ENCODE measurements at places on chromosomes 7 and 10. TPM values are rescaled to one million over a fixed set of nuclear protein-coding genes. Genes with fewer than 3 reads are reported as not detected.
A peak's percentile ranks its signal among the peaks of the same experiment; 100 is the strongest.

Gene GFRA1
- total RNA-seq = 4.6 TPM

DNA sequence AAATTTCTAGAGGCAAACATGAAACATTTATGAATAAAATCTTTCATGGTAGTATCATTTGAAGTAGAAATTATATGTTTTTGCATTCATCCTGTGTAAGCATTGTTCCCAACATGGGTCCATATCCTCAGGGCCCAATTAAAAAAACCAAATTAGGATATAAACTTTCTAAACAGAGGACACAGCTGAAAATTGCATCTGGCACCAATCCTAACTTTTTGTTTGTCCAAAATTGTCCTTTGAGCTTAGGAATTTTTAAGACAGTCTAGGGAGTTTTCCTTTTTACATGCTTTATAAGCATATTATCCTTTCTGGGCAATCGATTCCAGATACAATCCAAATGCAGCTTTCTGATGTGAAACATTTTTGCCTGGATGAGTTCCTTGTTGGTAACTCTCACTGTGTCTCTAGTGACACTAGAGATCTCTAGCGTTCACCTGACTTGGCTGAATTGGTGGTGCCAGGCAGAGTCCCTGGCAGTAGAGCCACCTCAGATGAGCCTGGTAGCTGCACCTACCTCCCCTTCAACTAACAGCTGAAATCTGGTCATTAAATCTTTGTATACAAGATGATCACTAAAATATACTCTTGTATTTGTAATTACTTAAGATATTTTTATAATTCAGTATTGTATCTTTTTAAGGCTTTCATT is 137.6 kb upstream of the SAMD8 start:
- peak; percentile 41 for DNase-seq
- H3K27ac ChIP-seq = no peak overlapping the region
- peaks cover 19% of the 10 kb centered on the region for H3K4me1 ChIP-seq
- H3K36me3 ChIP-seq = no peaks in the 10 kb centered on the region

DNA sequence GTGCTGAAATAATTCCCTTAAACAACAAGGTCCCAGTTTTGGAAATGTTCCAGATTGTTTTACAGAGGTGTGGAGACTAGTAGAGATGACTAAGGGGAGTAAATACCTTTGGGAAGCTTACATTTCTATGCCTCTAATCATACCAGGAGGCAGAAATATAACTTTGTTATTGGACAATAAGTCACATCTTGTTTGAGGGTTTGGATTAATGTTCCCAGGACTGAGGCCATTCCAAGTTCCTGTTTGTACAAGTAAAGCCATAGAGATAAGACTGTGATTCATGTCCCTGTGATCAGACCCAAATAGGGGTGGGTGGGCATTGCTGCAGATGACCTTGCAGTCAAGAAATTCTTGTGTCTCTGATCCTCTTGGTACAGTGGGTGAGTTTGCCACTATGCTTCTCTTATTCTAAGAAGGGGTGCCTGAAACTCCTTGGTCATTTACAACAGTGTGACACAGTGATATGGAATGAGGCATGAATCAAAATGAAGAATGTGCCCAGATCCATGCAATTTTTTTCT is 508.3 kb downstream of the SORCS3 start:
- no peaks in the 10 kb centered on the region for H3K4me1 ChIP-seq
- H3K27me3 ChIP-seq = no peaks in the 10 kb centered on the region
- H3K4me3 ChIP-seq = no peak overlapping the region
- H3K27ac ChIP-seq = no peak overlapping the region
- DNase-seq = no peak

DNA sequence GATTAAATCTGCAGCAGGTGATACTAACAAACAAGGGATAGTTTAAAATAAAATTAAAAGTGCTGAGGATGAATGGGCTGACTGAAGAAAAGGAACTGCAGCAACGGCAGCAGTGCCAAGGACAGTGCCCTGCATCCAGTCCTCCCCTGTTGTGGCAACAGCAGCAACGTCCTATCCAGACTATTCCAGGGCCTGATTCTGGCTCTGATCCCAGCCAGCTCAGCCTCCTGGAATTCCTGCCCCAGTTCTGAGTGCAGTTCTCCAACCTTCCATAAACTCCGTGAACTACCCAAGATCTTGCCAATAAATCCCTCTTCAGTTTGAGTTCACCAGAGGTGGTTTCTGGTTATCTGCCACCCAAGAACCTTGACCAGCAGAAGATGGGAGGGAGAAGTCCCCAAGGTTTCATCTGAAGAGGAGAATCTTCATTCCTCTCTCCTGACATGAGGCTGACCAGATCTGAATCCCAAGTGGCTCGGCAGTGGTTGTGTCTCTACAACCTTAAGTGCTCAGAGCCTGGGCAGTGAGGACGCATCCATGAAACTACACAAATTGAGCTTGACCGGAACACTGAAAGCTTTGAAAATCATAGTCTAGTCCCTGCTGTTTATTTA is 115.8 kb downstream of the SORBS1 start:
- DNase-seq = peak; percentile 72
- H3K36me3 ChIP-seq = no peaks in the 10 kb centered on the region
- H3K27me3 ChIP-seq = no peaks in the 10 kb centered on the region
